ENCODE measurements at places on chromosomes 12 and 14.

- no peak for DNase-seq
These were observed 139.3 kb downstream of the TTC7B start for GRCh38 chr14:90676912-90677311.

- DNase-seq, result no peak
These were observed 121.6 kb downstream of the PHLDA1 start for GRCh38 chr12:75909714-75910656.

GRCh38 chr14:98408713-98409112 is 863.3 kb downstream of the BCL11B start:
- DNase-seq, result no peak

DNA sequence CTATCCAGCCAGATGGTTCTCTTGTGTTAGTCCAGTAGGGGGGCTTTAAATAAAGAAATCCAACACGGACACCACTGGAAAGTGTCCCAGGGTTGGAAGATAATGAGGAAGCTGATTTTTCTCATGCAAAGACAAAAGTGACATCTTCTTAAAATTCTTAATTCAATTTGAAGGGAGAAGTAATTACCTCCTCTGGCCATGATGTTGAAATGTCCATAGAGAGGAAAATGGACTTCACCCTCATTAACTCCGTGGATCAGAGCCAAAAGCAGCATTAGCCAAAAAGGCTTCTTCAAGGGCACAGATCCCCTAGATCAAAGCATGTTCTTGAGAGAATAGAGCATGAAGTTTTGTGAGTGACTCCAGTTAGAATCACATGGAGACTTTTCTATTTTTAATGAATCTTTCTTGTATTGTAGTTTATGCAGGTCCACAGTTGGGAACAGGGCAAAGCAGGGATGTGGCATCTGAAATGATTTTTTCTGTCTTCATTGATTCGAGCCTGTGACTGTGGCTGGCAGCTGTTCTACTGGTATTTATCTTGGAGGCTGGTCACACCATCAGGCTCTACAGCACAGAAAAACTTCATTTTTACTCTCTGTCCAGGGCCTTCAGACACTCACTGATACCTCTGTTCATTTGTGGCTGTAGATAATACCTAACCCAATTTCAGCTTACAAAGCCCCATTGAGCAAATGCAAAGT is 1002.5 kb downstream of the AACS start:
- DNase-seq, result no peak

DNA sequence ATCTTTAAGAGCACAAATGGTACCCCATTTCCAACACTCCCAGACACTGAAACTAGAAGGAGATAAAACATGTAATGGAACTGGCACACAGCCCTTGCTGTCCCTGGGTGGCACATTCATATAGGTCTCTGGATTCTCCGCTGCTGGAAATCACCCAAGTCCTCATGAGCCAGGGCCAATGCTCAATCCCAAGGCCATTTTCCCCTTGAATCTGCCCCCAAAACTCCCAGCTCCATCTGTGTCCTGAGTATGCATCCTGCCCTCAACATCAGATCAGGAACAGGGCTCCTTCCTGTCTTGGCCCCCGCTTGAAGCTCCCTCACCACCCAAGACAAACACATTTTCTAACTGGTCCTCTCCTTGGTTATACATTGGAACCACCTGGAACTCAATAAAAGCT is 24.6 kb downstream of the KRT76 start:
- DNase-seq, result no peak

DNA sequence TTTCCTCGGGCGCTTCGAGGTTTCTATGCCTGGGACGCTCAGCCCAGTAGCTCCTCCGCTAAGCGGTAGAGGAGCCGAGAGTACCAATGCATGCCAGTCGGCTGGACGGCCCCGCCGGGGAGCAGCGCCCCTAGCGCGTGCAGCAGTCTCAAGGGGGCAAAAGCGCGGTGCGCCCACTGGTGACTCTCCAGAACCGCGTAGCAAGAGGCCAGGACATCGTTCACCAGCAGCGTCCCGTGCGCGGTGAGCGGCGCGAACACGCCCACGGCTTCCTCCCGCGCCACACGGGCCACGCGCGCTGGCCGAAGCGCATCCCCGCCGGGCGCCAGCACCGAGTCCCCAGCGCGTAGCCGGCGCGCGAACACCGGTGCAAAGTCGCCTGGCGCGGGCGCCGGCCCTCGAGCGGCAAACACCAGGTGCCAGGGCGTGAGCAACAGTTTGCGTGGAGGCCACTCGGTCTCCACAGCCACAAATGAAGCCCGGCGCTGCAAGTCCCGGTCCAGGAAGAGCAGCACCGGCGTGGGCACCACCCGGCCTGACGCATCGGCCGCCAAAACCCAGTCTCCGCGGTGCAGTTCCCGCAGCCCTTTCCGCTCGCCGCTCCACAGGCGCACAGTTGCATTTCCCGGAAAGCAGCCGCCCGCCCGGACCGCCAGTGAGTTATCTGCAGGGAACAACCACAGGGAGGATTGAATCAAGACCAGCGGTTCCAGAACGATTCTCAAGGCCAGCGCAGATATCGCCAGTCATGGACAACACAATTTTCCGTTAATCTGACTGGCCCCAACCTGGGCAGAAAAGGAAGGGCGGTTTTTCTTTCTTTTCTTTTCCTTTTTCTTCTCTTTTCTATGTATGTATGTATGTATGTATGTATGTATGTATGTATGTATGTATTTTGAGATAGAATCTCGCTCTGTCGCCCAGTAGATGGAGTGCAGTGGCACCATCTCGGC is 4.5 kb downstream of the DHH start:
- peak; percentile 76 for DNase-seq

DNA sequence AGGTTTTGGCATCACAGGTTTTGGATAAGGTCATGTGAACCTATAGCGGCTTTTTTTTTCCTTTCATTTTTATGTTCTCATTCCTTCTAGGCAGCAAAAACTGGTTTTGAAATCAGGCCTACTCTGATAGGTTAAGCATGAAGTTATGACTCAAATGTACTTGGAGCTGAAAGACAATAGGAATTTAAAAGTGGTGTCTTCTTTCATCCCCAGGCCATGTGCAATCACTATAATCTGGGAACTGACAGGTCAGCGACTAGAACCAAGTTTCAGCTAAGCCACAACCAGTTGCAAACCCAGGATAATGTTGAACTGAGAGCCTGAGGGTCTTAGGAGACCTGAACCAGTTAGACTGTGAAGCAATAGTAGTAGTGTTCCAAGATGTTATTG is 74.3 kb downstream of the ANO6 start:
- DNase-seq, result no peak

DNA sequence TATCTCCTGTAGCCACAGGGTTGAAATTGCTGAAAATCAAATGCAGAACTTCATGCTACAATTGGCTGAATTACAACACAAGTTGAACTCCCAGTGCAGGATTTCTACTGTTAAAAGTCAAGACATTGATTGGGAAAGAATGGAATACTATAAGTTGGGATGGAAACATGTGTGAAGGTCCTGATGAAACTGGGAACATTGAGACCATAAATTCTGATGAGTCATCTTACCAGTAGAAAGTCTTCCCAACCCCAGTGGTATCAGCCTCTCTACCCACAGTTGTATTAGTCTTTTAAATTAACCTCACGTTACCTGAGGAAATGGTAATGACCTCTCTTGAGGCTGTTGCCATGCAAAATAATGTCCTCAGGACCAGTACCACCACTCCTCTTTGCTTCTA is 27.4 kb upstream of the DYRK2 start:
- DNase-seq, result no peak

DNA sequence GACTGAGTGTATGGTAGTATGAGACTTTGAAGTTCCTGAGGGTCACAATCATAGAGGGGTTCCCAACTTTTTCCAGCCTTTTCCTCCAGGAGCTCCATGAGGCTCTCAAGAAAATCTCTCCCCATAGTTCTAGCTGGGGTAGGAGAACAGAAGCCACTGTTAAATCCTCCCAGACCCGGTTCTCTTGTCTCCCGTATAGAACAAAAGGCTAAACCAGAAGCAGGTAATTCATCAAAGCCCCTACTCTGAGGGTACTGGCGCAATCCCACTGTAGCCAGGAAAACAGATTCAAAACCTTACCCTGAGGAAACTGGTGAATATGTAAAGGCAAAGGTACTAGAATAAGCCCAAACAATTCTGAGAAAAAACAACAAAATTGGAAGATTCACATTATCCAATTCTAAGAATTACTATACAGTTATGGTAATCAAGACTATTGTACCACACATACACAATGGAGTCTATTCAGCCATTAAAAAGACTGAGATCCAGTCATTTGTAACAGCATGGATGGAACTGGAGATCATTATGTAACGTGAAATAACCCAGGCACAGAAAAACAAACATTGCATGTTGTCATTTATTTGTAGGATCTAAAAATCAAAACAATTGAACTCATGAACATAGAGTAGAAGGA is 20.5 kb downstream of the OR8S1 start:
- DNase-seq, result no peak

DNA sequence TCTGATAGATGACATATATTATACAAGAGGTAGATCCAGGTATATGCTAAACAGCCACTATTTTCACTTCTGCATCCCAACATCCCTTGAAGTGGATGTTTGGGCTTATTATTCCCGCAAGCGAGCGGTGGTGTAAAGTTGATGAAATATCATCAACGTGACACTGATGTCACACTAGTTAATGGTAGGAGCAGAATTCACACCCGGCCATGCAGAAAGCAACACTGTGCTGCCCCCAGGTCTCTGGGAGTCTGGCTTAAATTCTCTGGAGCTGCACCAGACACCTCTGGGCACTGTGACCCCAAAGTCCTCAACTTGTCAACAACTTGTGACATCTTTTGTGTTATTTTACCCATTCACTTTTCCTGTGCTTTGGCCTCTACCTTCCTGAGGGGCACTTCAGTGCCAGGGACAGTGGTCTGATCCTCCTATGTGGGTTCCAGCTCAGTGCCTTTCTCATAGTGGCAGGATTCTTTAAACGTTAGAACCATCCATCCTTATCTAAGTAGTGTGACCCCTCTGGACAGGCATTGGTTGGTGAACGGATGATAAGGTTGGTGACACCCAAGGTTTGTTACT is 952 bp downstream of the DRAM1 start:
- peak; percentile 18 for DNase-seq

DNA sequence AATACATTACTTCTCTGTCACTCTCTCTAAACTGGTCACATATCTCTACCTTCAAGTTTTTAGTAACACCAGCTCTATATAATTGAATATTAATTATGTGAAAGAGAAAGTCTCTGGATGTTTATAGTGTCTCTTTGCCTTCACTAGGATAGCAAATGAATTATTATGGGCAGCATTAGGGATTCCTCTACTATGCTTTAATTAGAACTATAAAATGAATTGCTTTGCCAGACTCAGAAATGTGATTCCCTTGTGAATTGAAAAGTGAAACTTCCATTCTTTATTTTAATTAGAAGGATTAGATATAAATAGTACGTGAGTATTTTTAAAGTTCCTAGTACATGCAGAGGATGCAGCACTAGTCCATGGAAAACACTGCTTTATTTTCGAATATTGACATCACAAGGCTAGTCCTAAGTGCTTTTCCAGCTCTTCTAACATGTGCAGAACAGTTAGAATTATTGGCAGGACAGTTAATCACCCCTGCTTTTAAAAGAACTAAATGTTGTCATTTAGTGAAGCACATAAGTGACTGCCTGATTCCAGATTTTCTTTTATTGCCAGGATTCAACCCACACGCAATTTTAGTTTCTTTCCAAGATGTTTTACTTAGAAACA is 23.0 kb upstream of the REP15 start:
- no peak for DNase-seq

GRCh38 chr14:101561145-101561896 is at the start of gene DIO3:
Gene DIO3 (plus strand): TSS chr14:101561495.
- DNase-seq, result peak; percentile 72

GRCh38 chr12:114694436-114695304 is 10.7 kb upstream of the TBX3 start:
- DNase-seq, result no peak

- DNase-seq, result no peak
These were observed 26.8 kb upstream of the CEBPE start for GRCh38 chr14:23145794-23146350.

DNA sequence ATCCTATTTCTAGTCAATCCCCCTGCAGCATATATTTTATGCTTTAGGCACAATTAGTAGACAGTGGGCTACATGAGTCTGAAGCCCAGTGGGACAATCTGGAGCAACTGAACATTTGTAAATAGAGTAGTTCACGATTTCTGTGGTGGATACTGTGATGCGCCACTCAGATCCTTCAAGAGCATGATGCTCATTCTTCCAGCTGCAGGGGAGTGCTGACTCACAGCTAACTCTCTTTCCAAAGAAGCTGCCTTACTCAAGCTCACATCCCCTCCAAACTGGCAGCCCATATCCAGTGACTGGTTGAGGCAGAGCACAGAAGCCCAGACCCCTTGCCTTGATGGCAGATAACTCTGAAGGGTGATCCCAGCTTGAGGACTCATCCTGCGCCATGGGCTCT is 224.2 kb upstream of the EEA1 start:
- no peak for DNase-seq

DNA sequence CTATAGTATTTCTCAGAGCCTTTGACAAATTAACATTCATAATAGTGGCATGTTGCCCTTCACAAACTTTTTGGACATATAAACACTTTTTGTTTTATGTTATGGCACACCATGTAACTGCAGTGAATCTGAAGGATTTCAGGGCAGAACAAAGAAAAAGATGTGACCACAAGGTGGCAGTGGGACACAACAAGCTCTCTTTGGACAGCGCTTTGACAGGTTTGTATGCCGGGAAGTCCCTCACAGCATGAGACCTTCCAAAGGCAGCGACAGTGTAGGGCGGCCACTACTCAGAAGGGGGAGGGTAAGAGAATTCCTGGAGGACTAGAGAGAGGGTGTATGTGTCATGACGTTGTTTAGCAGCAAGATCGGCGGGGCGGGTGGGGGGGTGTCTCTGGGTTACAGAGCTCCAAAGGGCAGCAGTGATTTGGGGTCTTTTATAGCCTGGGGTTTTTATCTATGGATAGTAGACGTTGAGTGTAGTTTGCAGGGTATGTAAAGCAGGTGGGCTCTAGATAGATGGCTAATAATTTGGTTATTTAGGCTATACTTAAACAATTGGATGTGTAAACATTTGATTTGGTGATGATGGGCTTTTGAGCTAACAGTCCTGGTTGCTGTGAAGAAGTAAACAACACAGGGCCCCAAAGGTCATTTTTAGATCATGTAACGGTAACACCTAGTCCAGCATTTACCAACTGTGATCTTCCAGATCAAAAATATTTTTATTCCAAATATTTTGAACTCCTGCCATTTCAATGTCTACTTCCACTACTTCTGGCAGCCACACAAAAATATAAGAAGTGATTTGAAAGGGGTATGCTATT is 22.9 kb downstream of the ETFBKMT start:
- DNase-seq, result peak; percentile 56

DNA sequence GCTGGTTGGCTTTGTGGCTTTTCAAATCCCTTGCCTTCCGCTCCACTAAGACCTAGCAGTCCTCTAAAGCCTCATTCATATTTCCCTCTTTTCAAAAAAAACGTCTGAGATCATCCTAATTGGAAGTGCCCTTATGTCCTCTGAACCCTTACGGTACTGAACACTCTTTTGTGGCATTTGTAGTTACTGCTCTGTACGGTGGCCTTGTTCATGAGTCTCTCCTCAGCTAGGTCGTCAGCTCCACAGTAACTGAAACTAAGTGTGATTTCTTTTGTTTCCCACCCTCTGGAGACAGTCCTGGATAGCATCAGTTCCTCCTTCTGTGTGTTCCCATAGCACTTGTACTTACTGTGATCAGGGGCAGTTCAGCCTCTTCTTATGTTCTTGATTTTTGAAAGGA is 49.7 kb downstream of the DAAM1 start:
- DNase-seq, result peak; percentile 8
